Natural killer cell (primary cell): ENCODE measurements at places on chromosomes 5 and 9. TPM values are rescaled to one million over a fixed set of nuclear protein-coding genes. Genes with fewer than 3 reads are reported as not detected.

DNA sequence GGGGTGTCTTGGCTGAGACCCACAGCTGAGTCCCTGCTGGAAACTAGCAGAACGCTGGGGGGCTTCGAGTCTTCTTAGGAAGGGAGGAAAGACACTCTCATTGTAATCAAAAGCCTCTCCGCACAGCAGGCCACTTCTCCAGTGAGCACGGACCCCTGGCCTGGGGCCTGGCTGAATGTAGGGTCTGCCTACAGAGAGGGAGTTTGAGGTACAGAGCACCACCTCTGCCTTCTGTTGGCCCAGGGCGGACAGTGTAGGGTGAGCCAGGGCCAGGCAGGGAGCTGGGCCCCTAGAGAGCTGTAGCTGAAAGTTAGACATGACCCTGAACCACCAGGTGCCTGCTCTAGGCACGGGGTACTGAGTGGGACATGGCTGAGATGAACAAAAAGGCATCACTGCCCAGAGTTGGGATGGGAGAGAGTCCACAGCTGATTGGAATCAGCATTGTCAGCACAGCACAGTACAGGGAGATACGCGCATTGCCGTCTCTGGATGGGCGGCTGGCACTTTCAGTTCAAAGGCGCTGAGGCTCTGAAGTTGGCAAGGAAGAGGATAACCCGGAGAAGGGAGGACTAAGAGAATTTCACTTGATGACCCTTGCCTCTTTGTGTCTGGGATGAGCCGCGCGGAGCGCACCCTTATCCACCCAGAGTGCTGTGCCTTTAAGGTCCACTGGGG, 363 bp upstream of the SLC25A48 start:
- DNase-seq = no peak

GRCh38 chr5:135671052-135671705, 92.4 kb upstream of the CXCL14 start:
- DNase-seq = no peak

DNA sequence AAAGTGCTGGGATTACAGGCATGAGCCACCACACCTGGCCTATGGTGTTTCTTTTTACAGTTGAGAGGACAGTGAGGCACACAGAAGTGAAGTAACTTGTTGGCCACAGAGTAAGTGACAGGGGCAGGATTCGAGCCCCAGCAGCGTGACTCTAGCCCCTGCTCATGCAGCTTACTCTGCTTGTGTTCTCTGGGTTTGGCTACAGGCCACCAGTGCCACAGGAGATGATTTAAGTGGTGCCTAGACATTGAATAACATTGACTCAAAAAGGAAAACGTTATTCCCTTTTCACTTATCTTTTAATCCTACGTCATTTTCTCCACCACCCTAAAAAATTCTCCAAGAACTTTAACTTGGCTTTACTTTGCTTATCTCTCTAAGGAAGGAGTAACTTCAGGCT, 61.4 kb downstream of the SNX24 start:
- no peak for DNase-seq

GRCh38 chr5:157020511-157021222, 38.2 kb downstream of the HAVCR1 start:
- no peak for DNase-seq

- no peak for DNase-seq
Measured at GRCh38 chr5:37724395-37725125, 115.3 kb downstream of the GDNF start.

GRCh38 chr5:59666440-59667068, 227.0 kb downstream of the PDE4D start:
- DNase-seq = no peak

DNA sequence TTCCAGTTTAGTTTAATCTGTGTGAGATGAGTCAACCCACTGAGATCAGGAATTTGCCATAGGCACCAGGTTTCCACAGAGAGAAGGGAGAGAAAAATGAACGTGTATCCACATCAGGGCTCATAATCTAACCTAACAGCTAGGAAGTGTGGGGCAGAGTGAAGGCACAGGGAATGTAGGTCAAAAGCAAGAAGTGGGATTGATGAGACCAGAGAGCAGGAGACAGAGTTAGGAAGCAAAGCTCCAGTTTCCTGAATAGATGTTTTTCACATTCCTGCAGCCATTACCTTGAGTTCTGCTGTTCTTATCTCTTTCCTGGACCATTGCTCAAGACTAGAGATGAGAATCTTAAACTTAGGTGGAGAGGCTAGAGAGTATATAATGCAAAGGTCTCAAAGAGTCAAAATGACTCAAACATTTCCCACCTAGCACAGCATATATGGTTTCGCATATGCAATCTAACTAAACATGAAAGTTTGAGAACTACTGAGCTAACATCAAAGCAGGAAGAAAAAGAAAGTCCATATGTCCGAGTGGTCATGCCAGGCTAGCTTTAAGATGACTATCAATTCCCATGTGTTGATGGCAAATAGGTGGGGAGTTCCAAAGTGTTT, 41.1 kb upstream of the GNAQ start:
- no peak for DNase-seq

DNA sequence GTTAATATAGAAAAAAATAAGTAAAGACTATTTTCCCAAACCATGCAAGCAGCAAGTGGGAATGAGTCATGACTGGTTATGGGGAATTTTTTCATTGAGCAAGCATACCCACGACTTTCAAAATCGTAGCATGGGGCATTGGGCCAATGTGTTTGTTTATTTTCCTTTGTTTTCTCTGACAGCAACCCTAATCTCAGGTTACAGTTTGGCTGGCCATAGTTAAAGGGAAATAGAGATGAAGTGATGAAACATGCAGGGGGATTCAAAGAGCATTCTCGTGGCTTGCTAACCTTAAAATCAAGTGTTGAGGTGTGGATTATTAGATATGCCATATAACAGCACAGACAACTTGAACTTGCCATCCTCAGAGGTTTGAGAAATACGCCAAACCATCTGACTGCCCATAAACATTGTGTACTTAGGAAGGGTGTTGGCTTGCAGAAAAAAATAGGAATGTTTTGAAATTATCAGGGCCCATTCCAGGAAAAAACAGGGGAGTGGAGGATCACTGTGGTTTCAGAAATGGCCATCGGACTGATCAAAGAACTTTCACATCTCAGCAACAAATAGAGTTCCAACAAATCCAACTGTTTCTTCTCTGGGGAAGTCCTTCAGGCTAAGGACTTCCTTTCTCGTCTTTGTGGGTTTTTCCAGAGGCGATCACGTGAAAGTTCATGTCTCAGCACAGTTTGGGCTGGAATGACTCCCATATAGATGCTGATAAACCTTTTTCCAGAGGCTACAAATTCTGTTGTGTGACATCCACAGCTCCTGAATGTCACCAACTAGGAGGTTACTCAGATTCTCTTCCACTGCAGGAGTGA, 259.1 kb downstream of the SYK start:
- no peak for DNase-seq

DNA sequence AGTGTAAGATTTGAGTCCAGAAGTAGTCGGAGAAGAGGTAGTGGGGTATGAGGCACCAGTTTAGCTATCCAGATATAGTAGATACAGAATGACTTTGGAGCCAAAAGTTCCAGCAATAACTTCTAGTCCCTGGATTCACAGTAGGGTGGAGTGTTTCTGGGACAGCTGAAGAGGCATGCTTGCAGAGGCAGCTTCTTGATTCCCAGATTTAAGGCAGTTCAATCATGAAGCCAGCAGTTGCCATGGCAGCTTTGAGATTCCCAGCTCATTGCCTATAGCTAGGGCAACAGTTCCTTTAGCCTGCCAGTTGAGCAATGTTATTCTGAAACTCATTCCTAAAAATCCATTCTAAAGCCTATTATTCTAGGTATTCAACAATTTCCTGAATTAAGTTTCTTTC, 79.2 kb downstream of the LIX1 start:
- DNase-seq = no peak

TRIM7 gene
- 0.73 TPM for total RNA-seq

DBH gene
- total RNA-seq = not detected
